ENCODE measurements at places on chromosomes 11 and 22.
A peak's percentile ranks its signal among the peaks of the same experiment; 100 is the strongest.

DNA sequence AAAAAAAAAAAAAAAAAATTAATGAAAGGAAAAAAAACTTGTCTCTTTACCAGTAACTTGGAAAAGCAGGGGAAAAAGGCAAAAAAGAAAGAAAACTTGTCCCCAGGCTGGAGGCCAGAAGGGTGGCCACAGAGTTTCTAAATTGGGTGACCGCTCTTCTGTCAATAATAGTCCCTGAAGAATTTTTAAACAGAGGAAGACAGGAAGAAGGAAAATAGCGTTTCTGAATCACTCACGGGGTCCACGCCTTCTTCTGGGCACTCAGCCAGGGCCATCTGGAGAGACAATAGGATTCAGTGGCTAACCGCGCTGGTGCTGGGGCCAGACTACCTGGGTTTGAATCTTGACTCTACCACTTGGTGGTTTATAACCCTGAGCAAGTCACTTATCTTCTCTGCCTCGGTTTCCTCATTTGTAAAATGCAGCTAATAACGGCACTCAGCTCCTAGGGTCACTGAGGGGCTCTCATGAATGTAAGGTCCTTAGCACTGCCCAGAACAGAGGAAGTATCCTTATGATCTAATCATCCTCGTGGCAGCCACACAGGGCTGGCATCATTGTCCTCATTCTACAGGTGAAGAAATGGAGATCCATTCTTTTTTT, 7.0 kb downstream of the C11orf86 start:
- peak; percentile 85 for DNase-seq

GRCh38 chr11:27281740-27282590, 81.0 kb downstream of the CCDC34 start:
- DNase-seq, result no peak

DNA sequence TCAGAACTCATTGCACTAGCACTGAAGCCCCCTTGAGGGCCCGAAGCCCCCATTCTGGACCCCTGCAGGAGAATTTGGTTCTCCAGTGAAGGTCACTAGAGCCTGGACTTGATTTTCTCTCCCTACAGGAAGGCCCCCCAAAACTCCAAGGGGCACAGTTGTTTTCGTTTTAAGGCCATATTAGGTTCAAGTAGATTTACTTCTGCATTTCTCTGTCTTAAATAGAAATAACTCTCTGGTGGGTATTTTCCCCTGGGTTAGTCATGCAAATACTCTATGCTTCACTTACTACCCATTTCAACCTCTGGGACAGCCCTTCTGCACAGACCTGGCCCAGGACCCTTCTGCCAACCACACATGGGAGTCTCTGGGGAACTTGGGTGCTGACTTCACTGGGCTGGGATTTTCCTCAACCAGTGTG, 41.6 kb downstream of the WEE1 start:
- no peak for DNase-seq

GRCh38 chr11:95692526-95693260, 96.9 kb downstream of the FAM76B start:
- DNase-seq, result no peak

GRCh38 chr11:70073871-70074371, 4.2 kb upstream of the ANO1 start:
- DNase-seq, result no peak

- no peak for DNase-seq
These were observed 5.0 kb upstream of the RNF26 start for GRCh38 chr11:119329320-119329719.

All from lower lobe of right lung (tissue), 2 donors.